Activated CD4-positive, CD25-positive, alpha-beta regulatory T cell treated with anti-CD3 and anti-CD28 coated beads, Interleukin-2, amount 50 U/mL, for 16 hours (primary cell): ENCODE measurements at places on chromosomes 16 and 17.

GRCh38 chr16:67163164-67163998, 1.2 kb upstream of the HSF4 start:
- no peak for DNase-seq

- DNase-seq: peak; percentile 71
Observed at GRCh38 chr17:8162233-8162996, at the start of gene VAMP2. Gene VAMP2 (minus strand): TSS chr17:8162948. CDS start chr17:8162879, 69 bp downstream.

DNA sequence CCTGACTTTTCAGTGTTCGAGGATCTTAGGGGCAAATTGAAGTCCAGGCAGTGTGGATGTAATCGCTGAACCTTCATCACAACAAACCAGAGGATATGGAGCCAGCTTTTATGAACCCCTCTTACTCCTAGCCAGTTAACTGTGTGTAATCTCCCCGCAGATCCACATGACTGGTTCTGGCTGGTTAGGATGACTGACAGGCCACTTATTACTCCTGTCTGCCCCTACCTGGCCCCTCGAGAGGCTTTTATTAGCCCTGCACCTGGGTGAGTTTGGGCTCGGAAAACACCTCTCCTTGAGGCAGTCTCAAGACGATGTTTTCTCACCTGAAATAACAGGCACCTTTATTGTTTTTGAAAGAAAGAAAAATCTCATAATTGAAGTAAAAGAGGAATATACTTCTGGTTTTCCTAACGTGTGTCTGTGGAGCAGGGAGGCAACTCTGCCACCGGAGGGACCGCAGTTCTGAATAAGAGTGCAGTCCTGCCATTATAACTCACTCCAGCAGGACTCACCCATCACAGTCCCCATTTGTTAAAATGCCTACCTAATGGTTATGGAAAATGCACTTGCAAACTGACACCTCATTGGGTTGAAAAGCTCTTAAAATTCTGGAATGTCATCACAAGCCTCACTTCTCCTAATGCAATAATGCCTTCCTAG, 291.9 kb upstream of the N4BP1 start:
- DNase-seq: no peak

DNA sequence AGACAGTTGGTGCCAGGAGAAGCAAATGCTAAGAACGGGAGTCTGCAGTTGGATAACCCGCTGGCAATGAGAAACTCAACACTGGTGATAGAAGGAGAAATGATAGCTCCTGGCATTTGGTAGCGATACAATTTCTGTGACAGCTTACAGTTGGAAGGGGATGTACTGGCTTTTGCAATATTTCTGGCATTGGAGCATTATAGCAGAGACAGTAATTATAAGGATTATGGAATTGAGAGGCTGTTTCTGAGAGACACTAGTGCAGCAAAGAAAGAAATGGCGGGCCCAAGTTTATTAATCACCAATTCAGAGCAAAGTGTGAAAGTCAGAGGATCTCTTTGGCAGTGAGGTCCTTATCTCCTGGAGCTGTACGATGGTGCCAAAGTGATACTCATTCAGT, 16.1 kb upstream of the SDK2 start:
- no peak for DNase-seq

DNA sequence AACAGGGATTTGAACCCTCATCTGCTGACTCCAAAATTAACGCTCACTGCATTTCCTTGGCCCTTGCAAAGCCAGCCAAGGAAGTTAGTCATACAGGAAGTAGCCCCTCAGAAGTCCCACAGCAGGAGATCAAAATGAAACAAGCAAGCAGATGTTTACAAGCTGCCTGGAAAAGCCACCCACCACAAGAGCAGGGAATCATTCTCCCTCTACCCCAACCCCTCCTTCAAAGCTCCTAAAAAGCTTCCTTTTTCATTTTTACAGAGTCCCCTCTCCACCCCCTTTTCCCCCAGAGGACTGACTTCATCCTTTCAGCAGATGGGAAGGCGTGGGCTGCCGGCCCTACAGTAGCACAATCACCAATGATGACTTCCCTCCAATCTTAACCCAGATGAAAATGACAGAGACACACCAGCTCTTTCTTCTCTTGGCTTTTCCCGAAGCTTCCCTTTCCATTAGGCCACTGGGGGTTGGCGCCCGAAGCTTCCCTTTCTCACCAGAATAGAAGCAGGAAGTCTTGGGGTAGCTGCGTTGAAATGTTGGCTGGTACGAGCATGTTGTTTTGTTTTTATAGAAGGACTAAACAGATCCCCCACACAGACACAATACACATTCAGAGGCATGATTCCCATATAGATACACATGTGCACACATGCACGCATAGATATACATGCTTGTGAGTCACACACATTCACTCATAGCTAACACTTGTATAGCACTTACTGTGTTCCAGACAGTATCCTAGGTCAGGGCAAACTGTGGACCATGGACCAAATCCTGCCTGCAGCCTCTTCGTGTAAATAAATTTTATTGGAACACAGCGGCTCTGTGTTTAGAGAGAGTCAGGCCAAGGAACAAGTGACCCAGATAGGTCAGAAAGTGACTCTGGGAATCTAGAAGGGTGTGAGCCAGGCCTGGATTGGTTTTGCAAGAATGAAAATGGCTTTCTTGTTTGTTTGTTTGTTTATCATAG, 17.4 kb downstream of the ITPRIPL2 start:
- no peak for DNase-seq

DNA sequence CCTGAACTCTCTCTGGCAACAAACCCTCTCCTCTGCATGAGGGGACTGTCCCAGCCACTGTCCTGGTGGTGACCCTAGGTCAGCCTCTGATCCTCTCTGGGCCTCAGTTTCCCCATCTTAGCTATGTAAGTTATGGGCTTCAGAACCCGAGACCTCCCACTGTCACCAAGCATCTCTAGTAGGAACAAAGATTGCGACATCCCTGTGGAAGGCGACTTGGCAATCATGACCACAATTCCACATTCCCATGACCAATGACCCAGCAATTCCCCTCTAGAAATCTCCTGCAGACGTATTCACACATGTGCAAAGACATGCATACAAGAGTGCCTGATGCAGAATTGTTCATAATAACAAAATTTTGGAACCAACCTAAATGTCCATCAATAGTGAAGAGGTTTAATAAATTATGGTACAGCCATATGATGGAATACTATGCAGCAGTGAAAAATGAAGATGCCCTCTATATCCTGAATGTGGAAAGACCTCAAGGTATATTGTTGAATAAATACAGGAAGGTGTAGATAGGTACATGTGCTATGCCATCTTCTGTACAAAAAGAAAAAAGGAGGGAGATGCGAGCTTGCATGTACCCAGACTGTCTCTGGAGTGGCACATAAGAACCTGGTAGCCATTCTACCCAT, 21.2 kb downstream of the CNGB1 start:
- DNase-seq: no peak

DNA sequence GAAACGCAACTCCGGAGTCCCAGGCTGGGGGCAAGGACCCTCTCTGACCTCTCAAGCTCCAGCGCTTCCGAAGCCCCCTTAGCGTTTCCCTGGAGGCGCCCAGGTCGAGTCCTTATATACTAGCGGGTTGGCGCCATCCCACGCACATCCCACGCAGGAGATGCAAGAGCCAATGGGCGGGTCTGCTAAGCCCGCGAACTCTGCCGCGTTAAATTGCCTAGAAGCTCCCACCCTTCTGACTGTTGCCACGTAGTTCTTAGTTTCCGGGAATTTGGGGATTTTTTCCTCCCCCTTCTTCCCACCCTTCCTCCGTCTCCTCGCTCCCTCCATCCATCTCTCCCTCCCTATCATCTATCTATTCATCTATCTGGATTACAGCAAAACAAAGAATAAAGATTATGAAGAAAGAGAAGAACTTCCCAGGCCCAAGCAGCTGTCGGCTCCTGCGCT, at the start of gene SLFN11:
Gene SLFN11 (minus strand): TSS at position 88 of the 450 bp plus-strand sequence. CDS start 9,814 bp downstream, outside the sequence.
- DNase-seq: peak; percentile 76

DNA sequence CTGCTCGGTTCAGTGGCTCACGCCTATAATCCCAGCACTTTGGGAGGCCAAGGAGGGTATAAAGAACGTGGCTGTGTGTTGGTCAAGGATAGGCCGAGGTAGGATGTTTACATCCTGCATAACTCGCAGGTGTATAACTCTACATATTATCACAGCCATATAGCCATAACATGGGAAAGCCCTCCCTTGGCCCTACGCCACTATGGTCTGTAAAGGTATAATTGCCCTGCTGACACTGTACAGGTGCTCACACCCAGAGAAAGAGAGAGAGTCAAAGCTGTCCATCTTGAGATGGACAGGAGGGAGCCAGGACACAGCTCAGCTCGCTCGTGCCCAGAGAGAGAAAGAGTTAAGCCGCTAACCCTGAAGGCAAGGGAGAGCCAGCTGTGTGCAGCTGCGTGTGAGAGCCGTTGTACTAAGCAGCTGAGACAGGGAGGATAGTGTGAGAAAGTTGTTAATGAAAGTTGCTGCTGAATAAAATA, 30.4 kb upstream of the DHX8 start:
- no peak for DNase-seq

GRCh38 chr17:64574646-64575045, 67.9 kb downstream of the CEP95 start:
- DNase-seq: no peak

- no peak for DNase-seq
Observed at GRCh38 chr16:4700997-4701743, 7.8 kb downstream of the NUDT16L1 start.

GRCh38 chr17:21362331-21362931, 13.7 kb upstream of the KCNJ12 start:
- DNase-seq: no peak

- no peak for DNase-seq
Observed at GRCh38 chr16:81669473-81670350, 109.4 kb upstream of the PLCG2 start.

- DNase-seq: peak; percentile 69
Observed at GRCh38 chr16:88442727-88443576, 10.1 kb upstream of the ZFPM1 start.

DNA sequence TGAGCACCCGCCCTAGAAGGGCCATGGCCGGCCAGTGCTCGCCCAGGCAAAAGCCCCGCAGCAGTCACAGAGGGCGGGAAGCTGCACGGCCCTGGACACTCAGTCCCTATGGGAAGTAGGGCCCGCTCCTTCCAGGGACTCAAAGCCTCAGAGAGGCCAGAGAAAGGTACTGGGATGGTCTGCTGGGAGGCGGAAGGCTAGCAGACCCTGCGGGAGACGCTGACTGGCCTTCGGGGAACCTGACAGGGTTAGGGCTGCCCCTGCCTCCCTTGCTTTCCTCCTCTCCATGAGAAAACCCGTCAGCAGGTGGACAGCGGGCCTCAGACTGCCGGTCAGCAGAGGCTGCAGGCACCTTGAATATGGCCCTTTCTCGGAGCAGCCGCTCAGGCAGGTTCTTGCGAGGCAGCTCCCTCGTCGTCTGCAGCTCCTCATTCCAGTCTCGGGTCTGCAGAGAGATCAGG, 11.5 kb downstream of the CLUH start:
- no peak for DNase-seq

DNA sequence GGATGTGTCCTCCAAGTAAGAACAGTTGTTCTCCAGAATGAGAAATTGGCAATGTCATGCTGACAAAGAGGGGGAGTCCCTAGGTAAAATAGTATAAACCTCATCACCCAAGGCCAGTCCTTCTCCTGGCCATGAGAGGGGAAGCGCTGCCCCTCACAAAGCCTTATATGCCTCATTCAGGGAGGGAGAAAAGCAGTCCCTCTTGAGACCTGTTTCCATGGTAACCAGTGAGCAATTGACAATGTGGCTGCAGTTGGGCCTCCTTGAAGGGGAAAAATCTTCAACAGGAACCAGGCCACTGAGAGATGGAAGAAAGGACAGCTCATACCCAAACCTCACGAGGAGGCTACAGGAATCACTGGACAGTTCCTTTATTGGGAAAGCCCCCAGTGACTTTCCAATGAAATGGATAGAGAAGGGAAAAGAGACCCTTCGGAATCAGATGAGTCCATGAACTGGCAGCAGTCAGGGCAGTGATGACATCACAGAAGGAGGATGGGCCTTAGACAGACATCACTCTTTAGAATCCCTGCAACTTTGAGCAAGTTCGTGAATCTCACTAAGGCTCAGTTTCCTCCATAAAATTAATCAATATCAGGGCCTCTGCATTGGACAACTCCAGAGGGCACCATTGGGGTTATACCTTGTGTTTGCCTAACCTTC, 275.7 kb downstream of the TOX3 start:
- no peak for DNase-seq

DNA sequence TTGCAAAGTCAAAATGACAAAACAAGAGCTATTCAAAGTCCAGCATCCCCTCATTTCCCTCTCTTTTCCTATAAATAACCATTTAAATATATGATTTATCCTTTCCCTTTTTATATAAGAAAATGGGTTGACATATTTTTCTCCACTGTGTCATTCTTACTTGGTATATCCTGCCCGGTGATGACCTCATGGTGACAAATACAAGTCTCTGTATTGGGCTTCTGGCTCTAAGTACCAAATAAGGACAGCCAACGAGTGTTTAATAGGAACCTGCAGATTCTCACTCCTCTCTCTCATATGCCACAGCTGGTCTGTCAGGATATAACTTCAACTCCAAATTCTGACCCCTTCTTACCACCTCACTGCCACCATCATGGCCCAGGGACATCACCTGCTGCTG, 25.5 kb upstream of the CBLN1 start:
- no peak for DNase-seq
